ENCODE measurements at places on chromosomes 3 and 15.

DNA sequence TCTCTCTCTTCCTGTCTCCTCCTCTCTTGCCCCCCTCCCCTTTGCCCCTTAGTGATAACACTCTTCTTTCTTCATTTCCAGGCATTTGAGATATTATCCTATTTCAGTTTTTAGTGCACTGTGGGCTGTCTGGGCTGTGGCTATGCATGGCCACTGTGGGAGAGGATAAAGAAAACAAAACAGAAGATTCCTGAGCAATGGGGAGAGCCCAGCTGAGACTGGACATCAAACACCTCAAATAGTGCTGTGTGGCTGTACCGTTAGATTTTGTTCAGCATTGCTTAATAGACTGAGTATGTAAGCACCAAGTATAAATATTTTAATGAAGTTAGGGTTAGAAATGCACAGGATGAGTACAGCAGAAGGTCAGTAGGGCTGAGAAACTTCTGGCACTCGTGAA is 7.9 kb upstream of the GBE1 start:
- no peak for DNase-seq

GRCh38 chr3:14304101-14305045 is 98.0 kb upstream of the SLC6A6 start:
- DNase-seq, result no peak

GRCh38 chr3:151864423-151865101 is 8.9 kb upstream of the SUCNR1 start:
- no peak for DNase-seq

GRCh38 chr15:30059771-30060170 is 23.0 kb upstream of the GOLGA8J start:
- DNase-seq, result no peak

DNA sequence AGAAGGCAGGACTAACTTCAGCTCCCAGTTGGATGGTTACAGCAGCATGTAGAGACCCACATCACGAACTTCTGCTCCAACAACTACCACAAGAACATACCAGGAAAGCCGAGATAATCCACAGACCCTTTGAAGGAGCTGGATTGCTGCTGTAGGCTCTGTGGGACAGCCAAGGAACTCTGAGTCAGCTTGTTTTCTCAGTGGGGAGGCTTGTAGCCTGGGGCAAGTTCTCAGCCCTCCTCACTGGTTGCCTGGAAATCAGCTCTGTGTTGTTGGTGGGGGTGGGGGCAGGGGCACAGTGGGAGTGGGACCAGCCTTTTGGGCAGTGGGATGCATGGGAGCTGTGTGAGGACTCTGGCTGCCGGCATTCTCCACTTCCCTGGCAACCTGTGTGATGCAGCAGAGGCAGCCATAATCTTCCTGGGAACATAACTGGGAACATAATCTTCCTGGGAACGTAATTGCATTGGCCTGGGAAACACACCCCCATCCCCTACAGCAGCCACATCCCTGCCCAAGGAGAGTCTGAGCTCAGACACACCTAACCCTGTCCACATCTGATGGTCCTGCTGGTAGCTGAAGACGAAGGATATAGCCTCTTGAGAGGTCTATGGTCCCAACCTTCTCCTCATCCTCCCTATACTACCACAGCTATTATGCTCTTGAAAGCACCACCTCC is 153.1 kb downstream of the PEAK1 start:
- DNase-seq, result no peak

GRCh38 chr3:4429648-4430350 is 37.3 kb downstream of the SUMF1 start:
- no peak for DNase-seq

- DNase-seq, result no peak
These were observed 150.5 kb upstream of the LPP start for GRCh38 chr3:188003188-188004171.

Measured in HS-27A (cell line).